Posterior vena cava (tissue), 2 donors: ENCODE measurements at places on chromosomes 2 and 18.

DNA sequence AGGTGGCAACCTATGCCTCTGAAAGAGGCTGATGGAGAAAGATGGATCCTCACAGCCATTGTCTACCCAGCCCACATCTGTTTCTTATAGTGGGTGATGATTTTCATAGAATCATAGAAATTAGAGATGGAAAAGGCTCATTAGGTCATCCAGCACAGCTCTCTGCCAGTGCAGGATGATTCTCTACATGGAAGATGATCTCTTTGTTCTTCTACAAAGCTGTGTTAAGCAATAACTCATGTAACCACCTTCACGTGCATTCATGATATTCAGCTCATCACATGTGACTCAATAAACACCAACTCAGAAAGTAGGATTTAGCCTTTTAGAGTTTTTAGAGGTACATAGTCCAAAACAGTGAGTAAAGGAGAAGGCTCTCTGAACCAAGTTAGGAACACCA lies 539.4 kb upstream of the ID2 start:
- no peak for DNase-seq

GRCh38 chr2:236919209-236919608 lies 166.5 kb upstream of the COPS8 start:
- DNase-seq, result no peak

DNA sequence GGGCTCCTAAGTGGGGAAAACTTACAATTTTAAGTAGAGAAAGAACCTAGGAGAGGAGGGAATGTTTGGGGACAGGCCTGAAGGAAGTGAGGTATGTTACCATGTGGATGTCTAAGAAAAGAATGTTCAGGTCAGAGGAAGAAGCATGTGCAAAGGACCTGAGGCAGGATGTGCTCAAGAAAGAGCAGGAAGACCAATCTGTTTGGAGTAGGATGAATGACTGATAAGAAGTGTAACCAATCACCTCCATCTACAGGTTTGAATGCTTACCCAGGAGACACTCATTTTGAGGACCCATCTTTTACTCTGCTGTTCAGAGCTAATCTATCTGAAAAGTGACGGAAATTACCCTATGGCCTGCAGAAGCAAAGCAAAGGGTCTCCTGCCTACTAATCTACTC lies 342.3 kb downstream of the ARHGAP15 start:
- DNase-seq, result no peak

- DNase-seq, result no peak
Observed at GRCh38 chr2:31334311-31335026, 80.1 kb downstream of the XDH start.

DNA sequence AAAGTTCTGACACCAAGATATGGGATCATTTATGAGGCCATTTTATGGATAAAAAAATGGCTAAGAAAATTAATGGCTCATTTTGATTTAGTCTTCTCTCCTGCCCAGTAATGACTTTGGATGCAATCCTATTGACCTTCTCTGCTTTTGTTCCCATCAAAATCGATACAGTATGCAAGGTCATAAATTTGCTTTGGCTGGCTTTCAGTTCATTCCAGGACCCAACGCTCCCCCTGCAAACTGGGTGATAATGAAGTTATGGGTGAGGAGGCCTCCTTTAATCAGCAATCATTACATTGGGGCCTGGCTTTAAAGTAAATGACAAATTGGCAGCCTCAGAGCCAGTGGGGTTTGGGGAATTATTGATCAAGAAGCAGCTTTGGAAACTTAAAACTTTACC lies 351.8 kb upstream of the GYPC start:
- no peak for DNase-seq

- DNase-seq, result no peak
Observed at GRCh38 chr18:51711298-51711889, 513.9 kb upstream of the MEX3C start.

- no peak for DNase-seq
Observed at GRCh38 chr2:65129286-65129825, 550 bp downstream of the RAB1A start.

DNA sequence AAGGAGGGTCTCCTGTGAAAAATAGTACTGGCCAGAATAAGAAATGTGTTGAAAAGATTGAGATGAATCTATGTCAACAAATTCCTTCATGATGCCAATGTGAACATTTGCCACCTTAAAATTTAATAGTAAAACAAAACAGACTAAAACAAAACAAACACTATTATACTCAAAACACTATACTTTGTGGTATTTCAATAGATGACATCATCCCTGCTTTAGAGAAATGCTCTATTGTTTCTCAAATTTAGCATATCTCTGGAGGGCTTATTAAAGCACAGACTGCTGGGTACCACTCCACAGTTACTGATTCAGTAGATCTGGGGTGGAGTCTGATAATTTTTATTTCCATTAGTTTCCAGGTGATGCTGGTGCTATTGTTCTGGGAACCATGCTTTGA lies 579.4 kb upstream of the FAM98A start:
- no peak for DNase-seq

- DNase-seq, result no peak
Observed at GRCh38 chr2:60391230-60391629, 162.2 kb downstream of the BCL11A start.

- DNase-seq, result no peak
Observed at GRCh38 chr2:38727661-38728060, 23.5 kb downstream of the SRSF7 start.

DNA sequence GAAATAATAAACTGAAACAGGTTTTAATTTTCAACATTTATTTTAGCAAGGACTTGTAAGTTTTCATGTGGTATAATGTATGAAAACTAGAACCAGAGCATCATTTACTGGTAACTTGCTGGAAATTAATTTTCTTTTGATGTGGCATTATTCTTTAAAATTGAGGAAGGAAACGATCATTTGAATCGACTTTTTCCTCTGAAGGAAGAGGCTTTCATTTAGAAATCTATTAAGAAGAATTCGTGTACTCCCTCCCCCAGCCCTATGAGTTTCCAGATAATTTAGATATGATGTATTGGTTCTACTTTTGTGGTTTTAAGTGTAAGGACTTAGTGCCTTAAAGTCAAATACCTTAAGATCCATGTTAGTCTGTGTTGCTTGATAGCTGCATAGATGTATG lies 2.5 kb downstream of the BABAM2 start:
- DNase-seq, result no peak
